ENCODE measurements at places on chromosomes 13 and 19.

GRCh38 chr19:17951990-17952976 is 14.6 kb upstream of the KCNN1 start:
- peak; percentile 54 for DNase-seq

DNA sequence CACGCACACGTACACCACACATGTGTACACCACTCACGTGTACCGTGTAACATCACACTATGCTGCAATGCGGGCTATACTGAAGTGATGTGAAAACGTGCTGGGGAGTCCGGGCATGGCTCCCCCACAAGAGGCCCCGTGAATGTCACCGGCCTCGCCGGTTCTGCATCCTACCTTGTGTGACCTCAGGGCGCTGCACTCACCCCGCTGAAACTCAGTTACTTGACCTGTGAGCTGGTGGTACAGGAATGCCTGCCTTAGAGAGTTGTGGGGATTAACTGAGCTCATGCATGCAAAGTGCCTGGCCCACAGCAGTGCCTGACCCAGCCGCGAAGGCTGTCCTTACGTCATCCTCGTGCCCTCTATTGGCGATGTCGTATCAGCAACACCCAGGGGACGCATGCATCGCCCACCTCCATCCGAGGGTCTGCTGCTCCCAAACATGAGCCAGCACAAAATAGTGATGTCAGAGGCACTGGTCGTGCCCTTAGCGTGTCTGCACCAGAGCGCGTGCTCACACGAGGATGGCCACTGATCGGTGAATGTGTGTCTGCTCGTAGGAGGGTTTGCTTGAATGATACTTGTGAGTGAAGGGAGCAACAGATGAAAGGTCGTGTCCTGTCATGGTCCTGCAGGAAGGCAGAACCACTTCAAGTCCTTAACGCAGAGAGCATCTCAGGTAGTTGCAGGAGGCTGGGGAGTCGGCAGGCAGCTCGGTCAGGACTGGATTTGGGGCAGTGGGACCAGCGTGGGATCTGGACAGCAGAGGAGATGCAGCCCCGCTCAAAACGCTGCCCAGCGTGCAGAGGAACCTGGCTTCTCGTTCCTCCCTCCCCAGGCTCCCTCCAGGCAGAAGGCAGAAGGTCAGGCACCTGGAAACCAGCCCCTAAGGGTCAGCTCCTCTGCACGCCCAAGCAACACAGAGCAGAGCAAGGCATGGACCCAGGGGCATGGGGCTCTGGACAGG is 126.2 kb upstream of the SPACA7 start:
- no peak for DNase-seq

GRCh38 chr13:79937771-79938216 is 403.1 kb downstream of the SPRY2 start:
- DNase-seq = no peak

- no peak for DNase-seq
These were observed 20.6 kb downstream of the KLF5 start for GRCh38 chr13:73079359-73079758.

DNA sequence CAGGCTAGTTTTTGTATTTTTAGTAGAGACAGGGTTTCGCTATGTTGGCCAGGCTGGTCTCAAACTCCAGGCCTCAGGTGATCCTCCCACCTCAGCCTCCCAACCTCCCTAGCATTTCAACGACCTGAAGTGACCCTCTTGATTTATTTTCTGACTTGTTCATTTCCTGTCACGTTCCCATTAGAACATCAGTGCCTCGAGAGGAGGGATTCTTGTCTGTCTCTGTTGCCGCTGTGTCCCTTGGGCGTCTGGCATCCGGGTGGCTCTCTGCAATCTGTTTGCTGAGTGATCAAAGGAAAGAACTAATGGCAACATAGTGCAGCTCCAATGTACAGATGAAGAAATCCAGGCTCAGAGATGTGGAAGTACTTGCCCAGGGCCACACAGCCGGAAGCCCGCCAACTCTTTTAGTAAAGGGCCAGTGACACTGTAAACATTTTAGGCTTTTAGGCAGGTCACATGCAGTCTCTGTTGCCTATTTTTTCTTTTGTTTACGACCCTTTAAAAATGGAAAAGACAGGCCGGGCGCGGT is 47.5 kb downstream of the NFIC start:
- no peak for DNase-seq

DNA sequence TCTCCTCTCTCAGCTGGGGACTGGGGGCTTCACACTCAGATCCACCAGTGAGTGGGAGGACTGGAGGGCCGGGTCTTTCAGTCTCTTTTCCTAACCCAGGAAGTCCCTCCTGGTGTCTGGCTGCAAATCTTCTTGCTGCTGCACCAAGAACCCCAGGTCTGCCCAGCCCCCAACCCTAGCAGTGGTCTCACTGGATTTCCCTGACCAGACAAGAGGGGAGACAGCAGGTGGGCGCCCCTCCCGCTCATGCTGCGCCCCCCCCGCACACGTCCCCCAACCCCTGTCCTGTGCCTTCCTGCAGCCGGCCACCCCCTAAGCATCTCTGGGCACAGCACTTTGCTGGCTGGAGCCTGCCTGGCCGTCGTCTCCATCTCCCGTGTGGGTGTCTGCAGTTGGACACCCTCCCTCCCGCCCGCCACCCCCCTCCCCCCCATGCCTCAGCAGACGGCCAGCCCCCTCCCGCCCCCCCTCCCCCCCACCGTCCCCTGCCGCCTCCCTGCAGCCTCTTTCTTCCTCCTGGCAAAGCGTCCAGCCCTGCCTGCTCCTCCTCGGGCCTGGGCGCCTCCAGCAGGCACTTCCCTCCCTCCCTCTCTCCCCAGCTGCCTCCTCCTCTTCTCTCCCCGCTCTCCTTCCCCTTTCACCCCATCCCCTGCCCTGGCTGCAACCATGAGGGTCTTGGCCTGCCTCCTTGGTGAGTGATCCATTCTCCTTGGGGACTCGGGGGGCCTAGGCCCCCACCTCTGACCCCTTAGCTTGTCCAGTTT is at the start of gene SSC5D:
Gene SSC5D, plus strand, starts transcription at position 513 of the 764 bp plus-strand sequence. Its CDS starts 154 bp downstream, at position 667.
- no peak for DNase-seq

DNA sequence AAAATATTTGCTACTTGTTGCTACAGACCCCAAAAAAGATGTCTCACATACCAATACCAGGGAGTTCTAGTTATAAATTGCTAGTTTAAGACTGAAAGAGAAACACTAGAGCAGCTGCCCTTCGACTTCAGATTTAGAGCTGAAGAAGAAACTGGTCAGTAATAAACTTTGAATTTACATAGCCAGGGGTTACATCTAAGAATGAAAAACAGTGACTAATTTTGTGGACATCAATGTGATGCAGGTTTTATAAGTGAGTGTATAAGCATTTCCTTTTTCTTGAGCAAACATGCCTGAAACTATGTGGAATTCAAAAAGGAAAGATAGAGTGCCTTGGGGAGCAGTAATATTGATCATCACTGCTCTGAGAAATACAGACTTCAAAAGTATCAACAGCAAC is 724.9 kb upstream of the MIR17HG start:
- no peak for DNase-seq

GRCh38 chr13:79867254-79867653 is 386.3 kb downstream of the NDFIP2 start:
- DNase-seq = no peak

DNA sequence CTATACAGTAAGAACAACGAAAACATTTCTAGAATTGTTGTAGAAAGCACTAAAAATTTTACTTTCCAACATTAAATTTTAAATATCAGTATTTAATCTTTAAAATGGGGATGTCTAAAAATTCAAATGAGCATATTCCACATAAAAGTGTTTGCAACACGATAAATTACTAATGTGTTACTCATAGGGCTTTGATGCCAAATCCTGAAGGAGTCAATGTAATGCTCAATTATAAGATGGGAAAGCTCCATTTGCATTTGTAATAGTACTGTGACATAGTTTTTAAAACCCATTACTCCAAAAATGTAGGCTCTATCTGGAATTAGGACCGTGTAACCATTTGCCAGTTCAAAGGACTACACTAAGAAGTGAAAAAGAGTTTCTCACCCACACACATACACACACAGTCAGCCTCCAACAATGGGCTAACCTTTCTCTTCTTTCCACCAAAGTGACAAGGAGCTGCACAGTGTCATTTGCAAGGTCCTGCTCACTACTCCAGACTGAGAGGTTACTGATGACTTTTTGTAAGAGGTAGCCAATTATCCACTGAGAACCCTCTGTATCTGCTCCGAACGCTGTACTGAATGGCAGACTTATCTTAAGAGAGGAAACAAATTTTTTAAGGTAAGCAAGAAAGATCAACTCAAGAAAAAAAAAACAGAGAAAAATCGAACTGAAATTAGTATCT is 26.1 kb upstream of the EEF1AKMT1 start:
- no peak for DNase-seq

GRCh38 chr19:53942001-53942786 is 20.5 kb upstream of the CACNG8 start:
- DNase-seq = peak; percentile 19

DNA sequence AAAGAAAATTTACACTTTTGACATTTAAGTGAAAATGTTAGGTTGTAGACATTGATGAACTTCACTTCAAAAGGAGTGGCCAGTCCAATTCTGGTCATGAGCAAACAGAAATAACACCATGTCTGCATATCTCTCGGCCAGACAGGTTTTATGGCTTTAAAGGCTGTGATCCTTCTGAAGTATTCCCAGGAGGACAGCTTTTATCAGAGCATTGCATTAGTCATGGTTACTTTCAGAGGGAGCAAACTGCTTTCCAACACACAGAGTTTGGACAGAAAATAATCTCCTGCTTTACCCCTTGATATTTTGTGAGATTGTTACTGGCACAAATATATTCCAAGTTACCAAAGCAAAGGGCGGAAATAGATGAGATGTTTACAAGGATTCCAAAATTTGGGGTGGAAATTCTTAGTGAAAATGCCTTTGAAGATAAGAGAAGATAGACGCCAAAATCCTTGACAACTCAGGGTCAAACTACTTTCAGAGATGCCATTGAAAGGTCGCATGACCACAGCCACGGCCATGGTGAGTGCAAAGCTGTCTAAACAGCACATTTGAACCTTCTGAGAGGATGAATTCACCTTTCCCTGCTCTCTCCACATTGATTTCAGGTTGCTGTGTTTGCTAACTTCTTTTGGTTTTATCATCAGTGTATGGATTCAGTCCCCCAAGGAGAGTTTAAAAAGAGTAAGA is 584.5 kb upstream of the SGCG start:
- DNase-seq = no peak

DNA sequence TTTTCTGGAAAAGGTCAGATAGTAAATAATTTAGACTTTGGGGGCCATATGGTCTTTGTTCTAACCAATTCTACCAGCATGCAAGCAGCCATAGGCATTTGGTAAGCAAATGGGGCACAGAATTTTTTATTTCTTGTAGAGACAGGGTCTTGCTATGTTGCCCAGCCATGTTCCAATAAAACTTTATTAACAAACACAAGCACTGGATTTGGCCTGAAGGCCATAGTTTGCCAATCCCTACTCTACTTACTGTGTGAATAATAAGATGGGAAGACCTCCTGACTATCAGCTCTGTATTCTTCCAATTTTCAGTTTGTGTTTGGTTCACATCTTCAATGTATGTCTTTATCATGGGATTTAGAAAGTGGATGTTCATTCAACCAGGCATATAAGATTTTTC is 53.0 kb upstream of the SERP2 start:
- DNase-seq = no peak

DNA sequence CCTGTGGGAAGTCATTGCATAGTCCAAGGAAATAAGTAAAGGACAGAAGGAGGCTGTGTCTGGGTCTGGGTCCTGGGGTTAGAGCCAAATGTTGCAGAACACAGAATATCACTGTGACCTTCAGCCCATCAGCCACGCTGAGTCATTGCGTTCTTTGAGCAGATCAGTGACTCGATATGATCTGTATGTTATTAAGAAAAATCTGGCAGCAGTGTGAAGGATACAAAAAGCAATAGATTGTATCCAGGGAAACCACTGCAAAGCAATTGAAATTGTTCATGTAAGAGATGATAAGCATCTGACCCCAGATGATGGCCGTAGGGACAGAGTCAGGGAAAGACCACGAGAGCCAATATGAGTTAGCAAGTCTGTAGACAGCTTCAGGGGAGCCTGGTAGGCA is 1575.1 kb upstream of the SLC10A2 start:
- no peak for DNase-seq

DNA sequence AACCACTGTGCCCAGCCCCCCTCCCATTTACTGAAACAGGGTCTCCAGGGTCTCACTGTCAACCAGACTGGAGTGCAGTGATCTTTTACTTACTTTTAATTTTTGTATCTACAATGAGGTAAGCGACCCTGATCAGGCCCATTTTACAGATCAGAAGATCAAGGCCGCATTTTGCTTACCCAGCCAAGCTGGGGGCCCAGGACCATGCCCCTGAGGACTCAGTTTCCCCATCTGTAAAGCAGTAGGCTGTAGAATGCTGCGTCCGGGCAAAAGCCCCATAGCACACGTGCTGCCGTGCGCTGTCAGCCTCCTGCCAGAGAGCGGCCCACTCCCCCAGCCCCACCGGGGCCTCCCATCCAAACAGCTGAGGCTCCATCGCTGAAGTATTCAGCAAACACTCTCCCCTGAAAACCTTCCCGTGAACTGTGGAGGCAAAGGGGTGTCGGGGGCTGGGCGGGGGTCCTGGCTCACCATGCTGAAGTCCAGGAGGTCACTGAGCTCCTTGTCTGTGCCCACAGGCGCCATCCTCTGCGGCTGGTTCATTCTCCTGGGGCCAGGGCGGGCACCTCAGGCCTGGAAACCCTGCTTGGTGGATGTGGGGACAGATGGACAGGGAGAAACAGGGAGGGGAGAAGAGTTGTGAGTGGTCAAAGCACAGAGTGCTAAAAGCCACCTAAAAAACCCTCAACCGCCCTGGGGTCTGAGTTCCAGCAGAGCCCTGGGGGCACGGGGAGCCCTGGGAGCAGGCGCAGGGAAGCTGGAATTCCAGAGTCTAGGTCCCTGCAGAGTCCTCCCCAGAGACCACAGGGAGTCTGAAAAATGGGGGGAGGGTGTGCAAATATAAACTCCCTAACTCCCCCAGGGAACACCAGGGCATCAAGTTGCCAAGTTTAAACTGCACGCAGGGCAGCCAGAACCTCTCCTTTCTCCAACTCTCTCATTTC is 2.4 kb downstream of the TCF3 start:
- DNase-seq = no peak

DNA sequence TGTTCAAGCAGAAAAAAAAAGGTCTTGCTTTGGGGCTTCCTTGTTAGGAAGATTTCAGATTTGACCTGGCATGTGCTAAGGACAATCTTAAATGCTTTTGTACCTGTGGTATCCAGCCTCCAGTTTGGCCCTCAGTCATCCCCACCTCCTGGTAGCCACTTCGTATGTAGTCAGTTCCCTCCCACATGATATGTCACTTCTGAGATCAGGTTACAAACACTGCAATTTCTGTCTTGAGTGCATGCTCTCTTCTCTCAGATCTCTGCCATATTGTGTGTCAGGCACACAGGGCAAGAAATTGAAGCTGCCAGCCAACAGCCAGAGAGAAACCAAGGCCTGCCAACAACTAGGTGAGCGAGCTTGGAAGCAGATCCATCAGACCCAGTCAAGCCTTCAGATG is 60.3 kb upstream of the STARD13 start:
- no peak for DNase-seq

DNA sequence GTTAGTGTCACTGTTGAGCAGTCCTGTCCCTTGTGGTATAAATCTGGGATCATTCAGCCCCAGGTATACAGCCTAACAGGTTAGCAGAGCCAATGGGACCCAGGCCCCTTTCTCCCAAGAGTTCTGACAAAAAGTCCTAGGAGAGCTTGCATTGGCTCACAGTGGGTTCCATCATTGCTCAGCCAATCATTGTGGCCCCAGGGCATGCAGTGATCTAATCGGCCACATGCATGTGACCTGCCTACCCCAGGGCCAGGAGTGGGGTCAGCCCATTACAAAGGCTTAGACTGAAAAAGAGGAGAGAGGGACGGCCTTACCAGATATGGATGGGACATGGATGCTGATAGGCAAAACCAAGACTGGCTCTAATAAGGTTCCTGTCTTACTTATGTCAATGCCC is 41.1 kb downstream of the SPTBN4 start:
- DNase-seq = no peak

- no peak for DNase-seq
These were observed 32.5 kb downstream of the LCP1 start for GRCh38 chr13:46149272-46150133.

Measured in natural killer cell (primary cell).